NCI-H446 (cell line): ENCODE measurements at places on chromosomes 4 and X.
A peak's percentile ranks its signal among the peaks of the same experiment; 100 is the strongest.

DNA sequence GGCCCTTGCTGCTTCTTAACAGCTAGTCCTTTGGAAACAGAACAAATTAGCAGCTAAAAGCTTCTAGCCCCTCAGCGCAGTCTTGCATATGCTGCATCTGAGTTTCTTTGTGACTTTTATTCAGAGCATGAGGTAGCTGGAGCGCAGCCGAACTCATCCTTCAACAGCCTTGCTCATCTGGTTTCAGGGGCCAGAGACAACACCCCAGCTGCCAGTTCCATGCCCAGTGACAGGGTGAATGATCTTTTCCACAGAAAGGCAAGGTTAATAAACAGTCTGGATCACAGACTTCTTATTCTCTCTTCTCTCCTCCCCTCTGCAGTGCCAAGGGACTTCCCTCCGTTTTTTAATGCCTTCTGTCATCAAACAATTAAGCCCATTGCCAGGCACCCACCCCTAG lies 216.6 kb upstream of the INTU start:
- peak; percentile 96 for DNase-seq

DNA sequence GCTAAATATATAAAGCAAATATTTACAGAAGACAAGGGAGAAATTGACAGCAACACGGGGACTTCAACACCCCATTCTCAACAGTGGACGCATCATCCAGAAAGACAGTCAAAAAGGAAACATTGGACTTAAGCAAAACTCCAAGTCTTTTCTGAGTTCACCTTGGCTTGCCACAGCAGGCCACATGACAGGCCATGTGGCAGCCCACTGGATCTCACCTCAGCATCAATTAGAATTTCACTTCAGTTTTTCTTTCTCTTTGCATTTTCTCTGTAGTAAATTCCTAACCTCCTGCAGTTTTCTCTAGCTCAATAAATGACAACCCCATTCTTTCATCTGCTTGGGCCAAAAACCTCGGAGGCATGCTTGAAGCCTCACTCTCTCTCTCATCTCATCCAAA lies 12.4 kb downstream of the SMIM9 start:
- DNase-seq, result no peak

DNA sequence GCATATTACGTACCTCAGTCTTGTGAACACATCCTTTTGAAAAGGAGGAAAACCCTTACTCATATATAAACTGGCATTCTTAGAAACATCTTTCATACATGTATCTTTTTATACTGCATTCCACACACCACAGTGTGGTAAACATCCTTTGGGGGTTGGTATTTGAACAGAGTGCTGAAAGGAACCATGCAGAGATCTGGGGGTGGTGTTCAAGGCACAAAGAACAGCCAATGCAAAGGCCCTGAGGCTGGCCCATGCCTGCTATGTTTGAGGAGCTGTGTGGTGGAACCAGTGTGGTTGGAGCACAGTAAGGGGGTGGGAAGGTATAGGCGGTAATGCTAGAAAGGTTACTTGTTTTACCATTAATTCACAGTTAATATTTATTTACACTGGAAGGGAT lies 2.0 kb downstream of the ELK1 start:
- DNase-seq, result no peak

DNA sequence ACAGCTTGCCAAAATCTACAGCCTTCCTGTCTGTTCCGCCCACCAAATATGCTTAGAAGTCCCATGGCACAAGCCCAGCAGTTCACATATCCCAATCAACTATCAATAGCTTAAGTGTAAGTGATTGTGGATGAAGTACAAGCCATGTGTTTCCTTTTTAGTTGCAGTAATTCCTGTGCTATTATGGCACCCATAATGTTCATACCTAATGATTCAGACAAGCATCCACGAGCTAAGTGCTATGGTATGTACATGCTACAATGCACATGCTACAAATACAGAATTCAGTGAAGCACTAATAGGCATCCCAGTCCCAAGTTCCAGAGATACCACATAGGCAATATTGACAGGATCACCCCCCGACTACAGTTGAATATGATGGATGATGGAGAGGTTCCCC lies 94.5 kb downstream of the PCDH19 start:
- no peak for DNase-seq

GRCh38 chr4:177557416-177557815 lies 115.2 kb upstream of the AGA start:
- DNase-seq, result no peak

DNA sequence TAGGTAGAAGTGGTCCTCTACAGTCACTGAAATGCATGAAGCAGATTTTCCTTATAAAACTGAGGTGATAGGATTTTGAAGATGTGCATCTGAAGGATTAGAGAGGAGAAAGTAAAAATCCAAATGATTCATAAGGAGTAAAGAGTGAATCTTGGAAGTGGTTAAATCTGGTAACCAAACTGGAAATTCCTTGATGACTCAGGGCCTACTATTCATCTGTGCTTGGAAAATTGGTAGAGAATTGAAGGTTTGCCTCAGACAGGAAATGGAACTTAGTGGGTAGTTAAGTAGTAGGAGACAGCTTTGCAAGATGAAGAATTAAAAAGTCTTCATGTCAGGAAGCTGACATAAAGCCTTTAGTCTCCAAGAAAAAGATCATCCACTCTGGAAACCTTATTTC lies 368.9 kb upstream of the CTSO start:
- no peak for DNase-seq

DNA sequence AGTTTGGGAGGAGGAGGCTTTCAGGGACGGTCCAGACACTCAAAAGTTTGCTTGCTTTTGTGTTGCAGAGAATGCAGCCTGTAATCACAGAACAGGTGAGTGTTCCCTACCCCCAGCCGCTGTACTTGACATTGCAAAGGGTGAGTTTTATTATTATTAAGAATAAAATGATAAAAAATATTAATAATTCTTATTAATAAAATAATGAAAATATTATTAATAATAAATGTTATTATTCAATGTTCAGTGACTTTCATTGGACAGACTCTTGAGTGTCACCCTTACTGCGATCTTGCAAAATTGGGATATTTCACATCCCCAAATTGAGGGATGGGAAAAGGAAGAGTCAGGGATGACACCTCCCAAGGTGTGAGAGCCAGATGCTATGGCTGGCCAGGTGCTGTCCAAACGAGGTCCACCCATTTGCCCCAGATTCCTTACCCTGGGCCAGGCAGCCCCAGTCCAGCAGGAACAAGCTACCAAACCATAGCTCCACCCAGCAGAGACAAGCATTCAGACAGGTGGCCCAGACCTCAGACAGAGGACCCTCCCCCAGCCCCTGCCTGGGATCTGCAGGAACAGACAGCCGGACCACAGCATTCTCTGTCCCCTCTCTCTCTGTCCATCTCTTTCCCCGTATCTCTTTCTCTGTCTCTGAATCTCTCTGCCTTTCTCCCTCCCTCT lies 22.4 kb downstream of the IL3RA start:
- DNase-seq, result no peak

DNA sequence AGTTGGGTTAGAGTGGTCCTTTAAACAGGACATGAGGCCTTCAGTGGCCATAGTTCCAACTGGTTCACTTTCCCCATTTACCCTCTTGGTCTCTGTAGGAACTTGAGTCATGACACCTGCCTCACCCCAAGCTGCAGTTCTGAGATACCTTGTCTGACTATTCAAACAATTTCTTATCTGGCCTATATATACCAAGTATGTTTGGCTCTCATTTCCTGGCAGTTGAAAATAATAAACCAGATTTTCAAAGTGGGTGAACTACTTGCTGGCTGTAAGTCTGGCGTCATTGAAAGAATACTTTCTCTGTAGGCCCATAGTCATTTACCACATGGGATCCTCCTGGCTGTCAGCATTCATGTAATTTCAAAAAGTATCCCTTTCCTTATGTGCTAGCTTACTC lies 228.8 kb downstream of the SHROOM3 start:
- DNase-seq, result no peak
